ENCODE measurements at places on chromosomes 7 and 10.

DNA sequence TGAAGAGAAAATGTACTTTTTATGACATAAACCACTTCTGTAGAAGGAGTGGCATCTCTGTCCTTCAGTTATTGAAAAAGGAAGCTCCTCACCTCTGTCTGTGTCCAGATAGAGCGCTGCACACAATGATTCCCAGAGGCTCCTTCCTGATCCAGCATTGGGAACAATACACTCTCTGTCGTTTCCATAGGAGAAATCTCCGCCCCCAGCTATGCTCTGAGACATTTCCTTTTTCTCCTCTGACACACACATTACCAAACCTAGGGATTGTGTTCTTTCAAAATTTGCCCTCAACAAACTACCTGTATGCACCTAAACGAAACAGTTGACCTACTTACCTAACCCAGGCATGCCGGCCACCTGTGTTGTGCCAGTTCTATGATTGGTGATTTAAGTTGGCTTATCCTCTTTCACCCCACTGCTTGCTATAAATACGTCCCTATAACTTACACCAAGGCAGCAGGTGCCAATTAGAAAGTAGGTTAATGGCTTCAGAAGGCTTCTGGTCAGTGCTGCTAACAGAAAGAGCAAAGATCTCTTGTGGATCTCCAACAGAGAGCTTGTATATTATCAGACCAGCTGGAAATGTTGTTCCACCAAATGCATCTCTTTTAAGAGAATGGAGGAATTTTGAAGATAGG lies 140.1 kb upstream of the JCAD start:
- DNase-seq = peak; percentile 71

DNA sequence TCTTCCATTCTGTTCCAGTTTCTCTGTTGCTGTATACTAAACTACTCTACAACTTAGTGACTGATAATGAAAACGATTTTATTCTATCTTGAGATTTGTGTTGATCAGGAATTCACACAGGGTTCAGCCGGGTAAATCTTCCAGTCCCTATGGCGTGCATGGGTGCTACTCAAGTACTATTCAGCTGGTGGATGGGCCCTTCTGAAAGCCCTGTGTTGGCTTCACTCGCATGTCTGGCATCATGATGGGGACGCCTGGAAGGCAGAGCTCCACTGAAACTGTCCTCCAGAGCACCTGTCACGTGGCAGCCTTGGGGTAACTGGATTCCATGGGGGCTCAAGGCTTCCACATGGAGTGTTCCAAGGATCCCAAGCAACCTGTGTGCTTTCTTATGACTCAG lies 86.0 kb upstream of the ZMIZ1 start:
- DNase-seq = no peak

GRCh38 chr10:113389969-113390368 lies 162.9 kb upstream of the HABP2 start:
- no peak for DNase-seq

GRCh38 chr7:47377741-47378140 lies 204.2 kb downstream of the TNS3 start:
- DNase-seq = no peak

- DNase-seq = peak; percentile 36
Observed at GRCh38 chr10:49162761-49163310, 25.4 kb downstream of the TMEM273 start.

DNA sequence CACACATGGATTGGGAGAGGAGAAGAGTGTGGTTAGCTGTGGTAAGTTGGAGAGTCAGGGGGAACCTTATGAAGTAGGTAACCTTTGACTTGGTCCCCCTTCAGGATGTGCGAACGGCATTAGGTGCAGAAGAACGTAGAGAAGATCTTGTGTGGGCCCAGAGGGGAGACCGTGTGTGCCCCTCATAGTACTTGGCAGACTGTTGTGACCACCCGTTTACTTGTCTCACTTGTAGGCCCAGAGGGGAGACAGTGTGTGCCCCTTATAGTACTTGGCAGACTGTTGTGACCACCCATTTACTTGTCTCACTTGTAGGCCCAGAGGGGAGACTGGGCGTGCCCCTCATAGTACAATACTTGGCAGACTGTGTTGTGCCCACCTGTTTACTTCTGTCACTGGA lies 2.6 kb downstream of the GTPBP4 start:
- peak; percentile 39 for DNase-seq

GRCh38 chr7:108417926-108418325 lies 38.3 kb downstream of the NRCAM start:
- DNase-seq = no peak

DNA sequence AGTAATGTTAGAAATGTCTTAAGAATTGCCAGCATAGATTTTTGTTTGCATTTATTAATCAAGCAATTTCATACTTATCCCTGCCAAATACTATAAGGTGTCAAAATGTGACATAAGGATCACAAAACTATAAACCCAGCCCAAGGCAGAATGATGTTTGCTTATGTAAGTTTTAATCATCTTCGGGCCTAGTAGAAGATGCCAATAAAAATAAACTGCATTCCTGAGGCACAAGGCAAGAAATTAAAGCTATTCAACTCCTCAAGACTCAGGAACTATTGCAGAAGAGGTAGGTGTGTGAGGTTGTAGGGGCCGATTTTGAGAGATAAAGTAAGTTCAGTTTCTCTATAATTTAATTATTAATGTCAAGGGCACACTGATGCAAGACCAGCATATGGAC lies 189.4 kb upstream of the AHR start:
- no peak for DNase-seq

DNA sequence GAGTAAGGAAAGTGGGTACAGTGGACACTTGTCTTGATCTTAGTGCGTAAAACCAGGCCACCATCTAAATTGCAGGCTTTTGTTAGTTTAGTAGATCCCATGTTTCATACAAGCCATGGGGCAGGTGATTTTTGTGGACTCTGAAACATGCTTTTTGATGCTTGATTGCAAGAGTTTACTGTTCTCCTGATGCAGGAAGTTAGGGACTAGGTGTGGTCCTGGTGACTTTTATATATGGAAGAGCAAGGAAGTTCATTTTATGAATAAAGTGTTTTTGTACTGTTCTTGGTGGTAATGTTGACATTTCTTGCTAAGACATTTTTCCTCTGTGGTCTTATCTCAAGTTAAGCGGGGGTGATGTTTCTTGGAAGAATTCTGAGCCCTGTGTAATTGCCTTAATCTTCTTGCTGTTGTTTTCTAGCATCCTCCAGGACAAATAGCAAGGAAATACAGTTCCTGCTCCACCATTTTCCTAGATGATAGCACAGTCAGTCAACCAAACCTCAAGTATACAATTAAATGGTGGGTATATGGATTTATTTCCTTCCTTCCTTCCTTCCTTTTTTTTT lies 89.0 kb upstream of the GJD4 start:
- DNase-seq = no peak

DNA sequence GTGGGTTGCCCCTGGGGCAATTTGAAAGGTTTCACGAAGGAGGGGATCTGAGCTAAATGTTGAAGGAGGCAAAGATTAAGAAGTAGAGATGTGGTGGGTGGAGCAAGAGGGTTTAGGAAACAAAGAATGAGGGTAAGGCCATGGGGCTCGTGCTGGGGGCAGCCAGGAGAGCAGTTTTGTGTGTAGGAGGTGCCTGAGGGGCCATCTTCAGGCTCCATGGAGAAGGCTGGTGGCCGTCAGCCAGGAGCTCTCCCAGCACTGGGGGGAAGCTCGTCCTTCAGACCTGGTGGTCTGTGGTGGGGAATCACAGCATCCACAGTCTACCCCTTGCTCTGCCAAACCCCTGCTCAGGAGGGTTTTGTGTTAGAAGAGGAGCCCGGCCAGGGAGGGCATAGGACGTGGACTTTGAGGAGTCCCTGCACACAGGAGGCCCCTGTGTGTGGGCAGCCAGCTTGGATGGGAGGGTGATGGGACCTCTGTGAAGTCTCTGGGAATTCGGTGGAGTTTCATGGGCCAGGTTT lies 11.8 kb upstream of the CXCL12 start:
- peak; percentile 52 for DNase-seq

- DNase-seq = no peak
Observed at GRCh38 chr7:91947948-91948347, 7.3 kb downstream of the AKAP9 start.

GRCh38 chr10:22434521-22434920 lies 89.2 kb downstream of the SPAG6 start:
- DNase-seq = no peak

DNA sequence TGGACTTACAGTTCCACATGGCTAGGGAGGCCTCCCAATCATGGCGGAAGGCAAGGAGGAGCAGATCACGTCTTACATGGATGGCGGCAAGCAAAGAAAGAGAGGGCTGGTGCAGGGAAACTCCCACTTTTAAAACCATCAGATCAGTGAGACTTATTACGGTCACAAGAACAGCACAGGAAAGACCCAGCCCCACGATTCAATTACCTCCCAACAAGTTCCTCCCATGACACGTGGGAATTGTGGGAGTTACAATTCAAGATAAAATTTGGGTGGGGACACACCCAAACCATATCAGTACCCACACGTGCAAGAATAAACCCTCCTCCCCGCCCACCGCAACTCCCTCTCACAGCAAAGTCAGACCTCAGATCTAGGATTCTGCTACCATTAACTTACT lies 4.5 kb upstream of the AIFM2 start:
- DNase-seq = peak; percentile 20

GRCh38 chr7:151095828-151096475 lies 9.7 kb downstream of the AGAP3 start:
- no peak for DNase-seq

DNA sequence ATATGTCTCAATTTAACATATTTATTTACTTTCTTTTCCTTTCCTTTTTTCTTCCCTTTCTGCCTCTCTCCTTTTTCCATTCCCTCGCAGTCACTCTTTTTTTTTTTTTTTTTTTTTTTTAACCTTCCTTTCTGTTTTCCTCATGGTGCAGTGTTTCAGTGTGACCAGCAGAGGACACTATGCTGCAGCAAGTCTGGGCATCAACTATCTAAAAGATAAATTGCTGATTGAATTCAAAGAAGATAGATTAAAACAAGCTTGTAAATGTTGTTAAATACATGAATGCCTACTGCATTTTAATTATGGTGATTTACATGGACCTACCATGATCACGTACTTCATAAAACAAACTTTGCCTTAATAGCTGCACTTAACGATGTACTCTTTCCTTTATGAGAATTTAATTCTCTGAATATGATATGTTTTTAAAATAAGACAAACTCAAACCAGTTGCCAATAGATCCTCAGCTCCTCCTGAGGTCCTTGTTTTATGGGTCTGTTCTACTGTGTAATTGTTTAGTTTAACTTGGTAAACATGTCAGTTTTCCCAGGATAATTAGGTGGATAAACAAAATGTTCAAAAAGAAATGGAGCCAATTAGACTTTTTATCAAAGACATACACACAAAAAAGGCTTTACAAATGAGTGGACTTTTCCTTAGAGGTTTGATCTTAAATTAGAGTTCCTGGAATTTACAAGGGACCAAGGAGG lies 101.0 kb upstream of the AGR3 start:
- DNase-seq = no peak

- DNase-seq = no peak
Observed at GRCh38 chr10:110138197-110138812, 69.1 kb upstream of the MXI1 start.

- no peak for DNase-seq
Observed at GRCh38 chr7:134362587-134363483, 46.1 kb upstream of the SLC35B4 start.

- DNase-seq = no peak
Observed at GRCh38 chr7:133904776-133905175, 222.4 kb upstream of the LRGUK start.

DNA sequence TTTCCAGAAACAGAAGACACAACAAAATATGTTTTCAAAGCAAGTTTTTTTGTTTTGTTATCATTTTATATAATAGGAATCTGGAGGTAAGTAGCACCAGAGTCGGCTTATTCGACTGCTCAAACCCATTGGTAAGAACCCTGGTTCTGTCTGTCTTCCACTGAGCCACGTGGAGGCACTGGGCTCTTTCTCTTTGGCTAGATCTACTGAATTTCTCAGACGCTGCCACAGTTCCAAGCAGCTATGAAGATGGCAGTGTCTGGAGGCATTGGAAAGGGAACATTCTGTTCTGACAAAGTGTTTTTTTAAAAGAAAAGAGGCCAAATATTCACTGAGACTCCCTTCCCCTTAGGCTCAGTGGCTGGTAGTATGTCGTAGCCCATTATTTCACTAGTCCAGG lies 338.8 kb downstream of the NRG3 start:
- no peak for DNase-seq

DNA sequence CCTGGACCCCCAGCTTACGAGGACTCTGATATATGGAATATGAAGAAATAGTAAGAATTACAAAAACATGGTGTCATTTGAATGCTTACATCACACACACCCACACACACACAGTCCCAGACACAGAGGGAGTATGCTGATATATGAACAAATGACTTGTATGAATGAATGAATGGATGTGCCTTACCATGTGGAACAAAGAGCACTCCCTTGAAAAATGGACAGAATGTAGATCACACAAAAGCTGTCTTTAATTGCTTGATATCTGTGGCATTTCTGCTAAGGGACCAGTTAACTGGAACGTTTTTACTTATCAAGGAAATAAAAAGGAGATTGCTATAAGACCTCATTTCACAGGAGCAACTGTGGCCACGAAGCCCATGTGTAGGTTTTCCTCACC lies 46.0 kb downstream of the PRTFDC1 start:
- DNase-seq = no peak

GRCh38 chr10:107409522-107409921 lies 245.0 kb upstream of the SORCS1 start:
- no peak for DNase-seq

- no peak for DNase-seq
Observed at GRCh38 chr10:24848195-24848594, 104.2 kb downstream of the PRTFDC1 start.

DNA sequence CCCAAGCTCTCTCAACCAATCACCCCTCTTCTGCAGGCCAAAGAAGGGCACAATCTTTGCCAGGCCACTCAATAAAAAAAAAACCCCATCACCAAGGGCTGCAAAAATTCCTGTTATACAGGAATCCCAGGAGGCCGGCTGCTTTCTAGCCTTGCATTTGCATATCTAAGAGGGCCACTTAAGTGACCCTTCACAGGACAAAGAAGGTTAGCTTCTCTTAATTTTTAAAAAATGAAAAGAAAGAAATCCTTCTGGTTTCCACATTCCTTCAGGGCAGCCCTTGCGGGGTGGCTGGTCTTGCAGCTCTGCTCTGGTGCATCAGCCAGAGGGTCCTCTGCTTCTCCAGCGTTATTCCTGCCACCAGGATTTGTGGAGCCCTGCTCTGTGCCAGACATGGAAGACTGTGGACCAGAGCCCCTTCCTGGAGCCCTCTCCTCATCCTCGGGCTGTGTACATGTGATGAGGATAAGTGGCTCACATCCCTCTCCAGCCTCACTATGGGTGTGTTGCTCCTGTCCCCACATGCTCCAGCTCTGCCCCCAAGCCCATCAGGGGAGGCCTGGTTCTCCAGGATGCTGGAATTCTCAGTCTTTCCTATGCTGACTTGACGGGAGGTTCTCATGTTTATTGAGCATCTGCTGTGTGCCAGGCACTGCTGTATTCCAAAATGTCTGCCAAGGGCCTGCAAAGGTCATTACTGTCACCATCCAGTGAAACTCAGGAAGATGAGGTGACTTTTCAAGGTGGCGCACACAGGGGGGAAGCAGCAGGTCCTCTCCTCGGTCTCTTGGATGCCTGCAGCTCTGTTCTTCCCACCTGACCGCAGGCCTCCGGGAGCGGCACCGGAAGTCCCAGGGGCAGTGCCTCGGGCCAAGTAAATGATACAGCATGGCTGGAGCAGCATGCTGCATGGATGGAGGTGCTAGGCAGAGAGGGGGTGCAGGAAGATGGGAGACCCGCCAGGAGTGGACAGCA lies 67.7 kb downstream of the ARHGAP22 start:
- DNase-seq = peak; percentile 48

Measured in islet precursor cell (in vitro differentiated cells).